ENCODE measurements at places on chromosomes 13 and 19.

- no peak for DNase-seq
These were observed 14.8 kb downstream of the CHERP start for GRCh38 chr19:16527334-16527935.

DNA sequence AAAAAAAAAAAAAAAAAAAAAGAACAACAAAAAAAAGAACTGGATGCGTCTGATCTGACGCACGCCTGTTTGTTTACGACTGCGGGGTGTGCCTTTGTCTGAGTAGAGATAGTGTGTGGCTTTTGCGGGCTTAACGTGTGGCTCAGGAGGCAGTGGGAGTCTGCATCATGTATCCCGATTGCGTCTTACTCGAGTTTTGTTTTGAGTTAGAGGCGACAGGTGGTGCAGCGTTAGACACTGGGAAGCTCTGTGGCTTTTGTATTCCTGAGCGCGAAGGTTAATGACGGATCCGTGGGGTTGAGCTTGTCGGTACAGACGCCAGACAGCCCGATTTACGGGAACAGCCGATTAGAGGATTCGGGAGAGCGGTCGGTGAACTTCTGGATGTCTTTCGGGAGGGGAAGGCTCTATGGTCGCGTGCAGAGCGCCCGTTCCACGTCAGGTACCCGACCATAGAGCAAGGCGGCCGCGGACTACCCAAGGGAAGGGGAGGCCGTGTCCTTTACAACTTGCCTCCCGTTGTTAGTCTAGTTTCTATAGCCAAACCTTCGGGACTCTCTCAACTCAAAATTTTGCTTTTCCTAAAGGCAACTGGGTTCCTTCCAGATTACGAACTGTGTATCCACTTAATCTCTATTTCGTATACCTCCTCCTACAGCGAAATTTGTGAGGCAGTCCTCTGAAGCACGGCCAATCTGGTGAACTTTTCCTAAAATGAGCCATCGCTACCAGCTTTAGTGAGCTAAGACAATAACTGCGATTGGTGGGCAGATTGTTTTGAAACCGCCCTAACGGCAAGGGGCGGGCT, 926 bp upstream of the HNRNPUL1 start:
- peak; percentile 83 for DNase-seq

DNA sequence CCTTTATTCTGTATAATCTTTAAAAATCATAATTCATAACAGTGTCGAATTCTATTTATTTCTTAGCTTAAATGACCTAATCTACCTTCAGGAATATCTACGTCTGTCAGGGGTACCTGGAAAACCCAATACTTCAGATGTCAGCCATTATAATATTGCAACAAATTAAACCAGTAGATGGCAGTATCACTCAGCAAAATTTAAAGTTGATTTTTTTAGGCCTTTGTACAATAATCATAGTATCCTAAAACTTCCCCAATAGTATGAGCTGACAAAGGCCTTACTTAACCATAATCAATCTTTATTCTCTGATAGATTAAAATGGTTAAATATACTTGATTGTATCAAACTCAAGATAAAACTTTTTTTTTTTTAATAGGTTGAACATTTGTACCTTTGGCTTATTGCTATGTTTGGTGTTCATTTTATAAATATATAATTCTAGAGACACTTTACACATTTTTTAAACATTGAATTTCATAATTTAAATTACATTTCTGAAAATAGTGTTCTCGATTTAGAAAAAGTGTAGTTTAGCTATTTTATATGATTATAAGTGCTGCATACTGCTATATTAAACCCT, 830.2 kb upstream of the SPRY2 start:
- no peak for DNase-seq

DNA sequence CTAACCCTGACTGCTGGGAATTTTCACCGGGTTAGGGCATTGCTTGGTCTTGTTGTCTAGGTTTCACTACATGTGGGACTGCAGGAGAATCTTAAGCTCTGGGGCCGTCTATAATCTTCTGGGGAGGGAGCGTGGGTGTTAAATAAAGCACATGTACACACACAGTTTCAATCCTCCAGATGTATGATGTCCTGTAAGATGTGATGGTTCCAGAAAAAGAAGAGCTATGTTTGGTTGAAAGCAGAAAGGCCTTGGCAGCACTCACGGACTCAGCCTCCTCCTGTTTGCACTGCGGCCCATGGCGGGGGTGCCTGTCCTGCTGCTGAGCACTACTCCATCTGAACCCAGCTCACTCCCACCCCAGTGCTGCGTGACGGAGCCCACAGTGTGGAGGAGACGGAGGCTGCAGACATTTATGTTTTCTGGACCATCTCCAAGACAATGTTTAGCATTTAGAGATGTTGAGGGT, 343.5 kb downstream of the TEX29 start:
- no peak for DNase-seq

GRCh38 chr13:29959086-29959485, 108.7 kb upstream of the UBL3 start:
- DNase-seq: no peak

DNA sequence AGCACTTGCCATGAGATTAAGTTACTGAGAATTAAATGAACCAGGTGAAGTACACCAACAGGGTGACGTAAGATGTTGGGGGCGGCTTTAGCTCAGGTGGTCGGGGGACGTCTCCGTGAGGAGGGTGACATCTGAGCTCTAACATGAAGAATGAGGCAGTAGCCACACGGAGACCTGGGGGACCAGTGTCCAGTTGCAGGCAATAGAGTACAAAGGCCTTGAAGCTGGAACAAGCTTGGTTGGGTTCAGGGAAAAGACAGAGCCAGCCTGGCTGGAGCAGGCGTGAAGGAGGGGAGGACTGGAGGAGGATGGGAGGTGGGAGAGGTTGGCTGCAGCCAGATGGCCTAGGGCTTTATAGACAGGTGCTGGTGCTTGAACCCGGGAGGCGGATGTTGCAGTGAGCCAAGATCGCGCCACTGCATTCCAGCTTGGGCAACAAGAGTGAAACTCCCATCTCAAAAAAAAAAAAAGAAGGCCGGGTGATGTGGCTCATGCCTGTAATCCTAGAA, 1.6 kb downstream of the SPINT2 start:
- no peak for DNase-seq

DNA sequence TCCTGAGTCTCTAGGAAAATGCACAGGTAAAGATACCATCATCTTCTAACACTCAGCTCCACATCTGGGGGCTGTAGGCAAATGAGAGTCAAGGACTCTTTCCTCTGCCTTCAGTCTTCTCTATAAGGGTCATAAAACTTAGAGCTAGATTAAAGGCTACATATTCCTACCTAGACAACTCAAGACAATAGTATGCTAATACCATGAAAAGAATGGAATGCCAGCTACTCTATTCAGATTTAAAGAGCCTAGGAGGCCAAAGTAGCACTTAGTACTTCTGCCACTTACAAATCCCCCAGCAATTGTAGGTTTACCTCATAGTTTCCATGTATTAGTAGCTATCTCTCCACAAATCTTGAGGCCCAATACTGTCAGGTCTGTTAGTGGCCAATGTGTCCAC, 453.0 kb downstream of the SLITRK5 start:
- DNase-seq: no peak

DNA sequence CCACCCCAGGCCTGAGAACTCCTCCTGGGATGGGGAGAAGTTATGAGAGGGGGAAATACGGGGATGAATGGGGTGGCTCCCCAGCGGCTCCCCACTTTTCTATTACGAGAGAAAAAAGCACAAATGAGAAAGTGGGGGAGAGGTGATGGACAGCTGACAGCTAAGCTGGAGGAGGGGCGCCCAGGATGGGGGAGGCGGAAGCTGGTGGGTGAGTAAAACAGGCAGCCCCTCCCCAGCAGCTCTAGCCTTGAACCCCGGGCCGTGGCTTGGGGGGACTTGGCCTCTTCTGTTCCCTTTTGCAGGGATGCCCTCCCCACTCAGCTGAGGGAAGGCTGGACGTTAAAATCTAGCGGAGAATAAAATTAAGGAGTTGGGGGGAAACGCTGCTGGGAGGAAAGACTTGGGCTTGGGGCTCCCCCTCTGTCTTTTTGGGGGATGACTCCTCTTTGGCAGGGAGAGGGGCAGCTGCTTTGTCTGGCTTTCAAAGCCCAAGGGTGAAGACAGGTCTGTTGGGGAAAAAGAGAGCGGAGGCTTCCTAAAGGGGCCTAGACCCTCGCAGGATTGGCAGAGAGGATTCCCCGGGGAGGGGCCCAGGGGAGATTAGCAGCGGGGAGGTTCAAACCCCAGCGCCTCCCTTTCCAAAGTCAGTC, 1.4 kb upstream of the SAMD1 start:
- peak; percentile 34 for DNase-seq

- DNase-seq: no peak
These were observed 120.2 kb downstream of the DNAJC15 start for GRCh38 chr13:43143591-43143990.

DNA sequence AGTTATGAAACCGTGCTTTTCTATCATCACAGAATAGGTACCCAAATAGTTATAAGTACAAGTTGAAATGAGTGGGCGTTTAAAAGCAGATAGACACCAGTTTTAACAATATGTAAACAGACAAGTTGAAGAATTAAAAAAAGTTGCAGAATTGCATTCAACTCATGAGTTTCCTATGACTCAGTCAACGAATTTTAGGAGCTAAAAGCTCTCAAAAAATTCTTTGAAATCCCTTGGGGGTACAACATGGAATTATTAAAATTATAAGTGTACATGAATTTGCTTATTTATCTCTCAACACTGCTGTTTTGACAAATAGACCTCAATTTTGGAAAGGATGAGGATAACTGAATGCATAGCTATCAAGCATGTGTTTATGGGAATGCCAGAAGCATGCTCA, 693.4 kb downstream of the PCDH9 start:
- DNase-seq: no peak

DNA sequence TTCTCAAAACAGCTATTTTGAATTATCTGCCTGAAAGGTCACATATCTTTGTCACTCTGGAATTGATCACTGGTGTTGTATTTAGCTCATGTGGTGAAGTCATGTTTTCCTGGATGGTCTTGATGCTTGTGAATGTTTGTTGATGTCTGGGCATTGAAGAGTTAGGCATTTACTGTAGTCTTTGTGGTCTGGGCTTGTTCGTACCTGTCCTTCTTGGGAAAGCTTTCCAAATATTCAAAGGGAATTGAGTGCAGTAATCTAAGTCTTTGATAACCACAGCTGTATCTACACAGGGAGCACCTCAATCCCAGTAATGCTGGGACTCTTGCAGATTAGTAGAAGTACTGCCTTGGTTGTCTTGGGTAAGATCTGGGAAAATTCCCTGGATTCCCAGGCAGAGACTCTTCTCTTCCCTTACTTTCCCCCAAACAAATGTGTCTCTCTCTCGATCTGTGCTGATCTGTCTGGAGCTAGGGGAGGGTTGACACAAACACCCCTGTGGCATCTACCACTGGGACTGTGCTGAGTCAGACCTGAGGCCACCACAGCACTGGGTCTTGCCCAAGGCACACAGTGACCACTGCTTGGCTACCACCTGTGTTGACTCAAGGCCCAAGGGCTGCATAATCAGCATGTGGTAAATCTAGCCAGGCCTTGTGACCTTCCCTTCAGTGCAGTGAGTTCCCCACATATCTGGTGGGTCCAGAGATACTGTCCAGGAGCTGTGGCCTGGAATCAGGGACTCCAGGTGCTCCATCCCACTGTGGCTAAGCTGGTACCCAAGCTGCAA, 5.5 kb upstream of the CYP4F3 start:
- no peak for DNase-seq

GRCh38 chr19:44718441-44719261, 19.7 kb downstream of the CEACAM16 start:
- no peak for DNase-seq

DNA sequence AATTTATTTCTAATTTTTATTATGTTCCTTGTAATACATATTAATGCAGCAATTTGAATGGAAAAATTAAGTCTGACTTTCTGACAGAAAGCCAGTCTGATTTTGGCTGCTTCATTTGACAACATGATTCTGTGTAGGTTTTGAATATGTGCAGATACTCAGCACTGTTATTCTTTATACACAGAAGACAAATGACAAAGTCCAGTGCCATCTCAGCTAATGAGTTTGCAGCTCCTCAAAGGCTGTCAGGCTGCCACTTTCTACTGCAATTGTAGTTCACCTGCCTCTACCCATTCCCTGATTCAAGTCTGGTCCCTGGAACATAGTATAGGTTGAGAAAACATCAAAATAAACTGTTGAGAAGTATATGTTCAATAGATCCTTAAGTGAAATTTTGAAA, 2.9 kb upstream of the CHAMP1 start:
- DNase-seq: no peak

DNA sequence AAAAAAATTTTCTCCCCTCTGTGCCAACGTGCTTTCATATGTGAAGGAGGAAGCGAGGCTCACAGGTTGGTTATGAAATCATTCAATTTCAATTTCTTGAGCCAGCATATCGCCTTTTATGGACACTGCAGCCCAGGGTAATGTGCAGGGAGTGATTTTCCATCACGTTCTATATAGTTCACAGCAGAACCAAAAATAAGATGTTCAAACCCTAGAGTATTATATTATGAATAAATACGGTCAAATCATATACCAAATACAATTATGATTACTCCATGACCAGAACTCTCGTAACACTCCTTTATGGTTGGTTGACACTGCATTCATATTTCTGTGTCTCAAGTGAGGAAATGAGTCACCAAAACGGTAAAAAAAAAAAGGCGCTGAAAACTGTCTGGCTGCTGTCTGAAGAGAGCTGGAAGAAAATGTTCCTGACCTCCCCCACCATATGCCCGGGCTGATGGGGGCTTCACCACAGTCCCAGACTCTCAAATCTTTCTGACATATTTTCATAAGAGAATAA, 75.8 kb upstream of the UBAC2 start:
- DNase-seq: no peak

DNA sequence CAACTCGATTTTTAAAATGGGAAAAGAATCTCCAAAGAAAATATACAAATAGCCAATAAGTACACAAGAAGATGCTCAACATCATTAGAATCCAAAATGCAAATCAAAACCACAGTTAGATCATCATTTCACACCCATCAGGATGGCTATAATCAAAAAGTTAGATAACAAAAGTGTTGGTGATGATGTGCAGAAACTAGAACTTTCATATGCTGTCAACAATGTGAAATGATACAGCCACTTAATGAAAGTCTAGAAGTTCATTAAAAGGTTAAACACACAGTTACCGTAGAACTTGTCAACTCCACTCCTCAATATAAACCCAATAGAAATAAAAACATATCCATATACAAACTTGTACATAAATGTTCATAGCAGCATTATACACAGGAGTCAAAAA, 11.8 kb downstream of the ZC3H13 start:
- no peak for DNase-seq

- DNase-seq: no peak
These were observed 342.4 kb downstream of the KCNRG start for GRCh38 chr13:50357586-50358118.

GRCh38 chr19:32837531-32837930, 32.0 kb downstream of the SLC7A9 start:
- no peak for DNase-seq

- no peak for DNase-seq
These were observed 93.7 kb downstream of the NLRP12 start for GRCh38 chr19:53730391-53730790.

GRCh38 chr13:41049480-41050440, 11.5 kb upstream of the WBP4 start:
- no peak for DNase-seq

DNA sequence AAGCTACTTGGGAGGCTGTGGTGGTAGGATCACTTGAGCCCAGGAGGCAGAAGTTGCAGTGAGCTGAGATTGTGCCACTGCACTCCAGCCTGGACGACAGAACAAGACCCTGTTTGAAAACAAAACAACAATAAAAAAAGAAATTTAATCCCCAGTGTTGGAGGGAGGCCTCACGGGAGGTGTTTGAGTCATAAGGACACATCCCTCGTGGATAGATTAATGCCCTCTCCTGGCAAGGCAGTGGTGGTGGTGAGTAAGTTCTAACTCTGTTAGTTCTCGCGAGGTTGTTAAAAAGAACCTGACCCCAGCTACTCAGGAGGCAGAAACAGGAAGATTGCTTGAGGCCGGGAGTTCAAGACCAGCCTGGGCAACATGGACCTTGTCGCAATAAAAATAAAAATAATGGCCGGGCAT, 27.6 kb upstream of the SIN3B start:
- DNase-seq: no peak
